Erythroblast (primary cell): ENCODE measurements at places on chromosomes 13 and 19.

DNA sequence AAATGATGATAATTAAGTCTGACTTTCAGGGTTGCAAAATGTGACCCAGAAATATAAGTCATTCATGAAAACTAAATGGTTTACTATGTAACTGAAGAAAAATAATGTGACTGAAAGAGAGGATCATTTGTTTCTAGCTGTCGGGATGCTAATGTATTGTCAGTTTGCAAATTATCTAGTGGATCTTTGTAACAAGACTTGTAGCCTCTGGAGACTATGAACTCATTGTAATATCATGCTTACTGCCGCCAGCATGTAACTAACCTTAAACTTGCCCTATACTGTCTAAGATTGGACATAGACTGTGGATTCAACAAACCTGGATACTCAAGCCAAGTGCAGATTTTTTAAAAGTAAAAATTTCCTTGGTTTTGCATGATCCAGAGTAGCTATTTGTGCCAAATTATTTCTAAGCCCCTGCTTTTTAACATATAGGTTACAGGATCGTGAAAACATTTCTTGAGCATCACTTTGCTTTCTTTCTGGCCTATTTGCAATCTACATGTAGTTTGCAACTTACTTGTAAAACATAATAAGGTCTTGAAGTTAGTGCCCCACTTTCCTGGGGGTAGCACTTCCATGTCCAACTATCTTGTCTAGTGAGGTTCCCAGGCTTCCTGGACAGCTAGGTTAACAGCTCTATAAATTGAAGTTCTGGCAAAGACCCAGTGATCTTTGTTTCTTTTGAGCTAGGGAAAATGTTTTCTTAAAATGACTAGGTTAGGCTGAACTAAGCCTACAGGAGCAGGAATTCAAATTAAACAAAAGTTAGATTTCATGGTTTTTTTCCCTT, 3.3 kb upstream of the POSTN start:
- no peak for DNase-seq

GRCh38 chr19:2337329-2337707, 8.8 kb downstream of the SPPL2B start:
- no peak for DNase-seq

- no peak for DNase-seq
These were observed 17.3 kb downstream of the RHPN2 start for GRCh38 chr19:33047422-33047821.

DNA sequence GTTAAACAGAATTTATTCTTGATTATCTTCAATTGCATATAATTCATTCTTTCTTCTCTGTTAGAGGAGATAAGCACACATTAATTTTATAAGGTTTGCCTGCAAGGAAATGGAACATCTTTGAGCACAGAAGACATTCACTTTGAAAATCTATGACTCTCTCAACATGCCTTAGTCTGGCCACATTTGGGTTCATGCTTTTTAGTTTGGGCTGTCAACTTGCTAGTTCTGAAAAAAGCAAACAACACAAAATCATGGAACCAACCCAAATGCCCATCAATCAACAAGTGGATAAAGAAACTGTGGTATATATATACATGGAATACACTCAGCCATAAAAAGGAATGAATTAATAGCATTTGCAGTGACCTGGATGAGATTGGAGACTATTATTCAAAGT, 71.5 kb downstream of the CYSLTR2 start:
- no peak for DNase-seq

- no peak for DNase-seq
These were observed 787.9 kb upstream of the KLHL1 start for GRCh38 chr13:70896136-70896535.

- DNase-seq: no peak
These were observed 592.0 kb upstream of the KLF12 start for GRCh38 chr13:74726206-74726605.

DNA sequence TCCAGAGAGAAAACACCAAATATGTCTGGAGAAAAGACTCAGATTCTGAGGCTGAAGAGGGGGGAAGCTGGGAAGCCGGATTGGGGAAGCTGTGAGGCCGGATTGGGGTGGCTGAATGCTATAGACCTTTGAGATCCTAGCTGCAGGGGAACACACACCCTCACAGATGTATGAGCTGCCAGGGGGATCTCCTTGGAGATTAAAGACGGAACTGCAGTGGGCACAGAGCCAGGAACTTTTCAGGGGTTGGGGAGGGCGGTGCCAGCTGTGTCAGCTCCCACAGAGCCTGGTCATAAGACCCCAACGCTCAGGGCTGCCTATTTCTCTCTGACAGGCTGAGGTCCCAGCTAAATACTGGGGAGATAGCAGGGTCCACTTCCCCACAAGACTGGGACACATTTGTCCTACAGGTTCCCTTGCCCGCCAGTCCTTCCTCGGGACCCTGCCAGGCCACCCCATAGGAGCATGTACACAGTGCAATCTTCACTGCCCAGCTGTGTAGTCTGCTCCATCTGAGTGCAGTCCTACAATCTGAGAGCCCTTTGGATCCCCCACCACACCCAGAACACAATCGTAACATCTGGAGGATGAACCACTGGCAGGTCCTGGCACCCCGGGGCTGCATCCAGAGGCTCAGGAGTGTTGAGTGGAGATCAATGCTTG, 1893.9 kb downstream of the PCDH9 start:
- DNase-seq: no peak

GRCh38 chr13:22121146-22121739, 450.4 kb downstream of the FGF9 start:
- no peak for DNase-seq

DNA sequence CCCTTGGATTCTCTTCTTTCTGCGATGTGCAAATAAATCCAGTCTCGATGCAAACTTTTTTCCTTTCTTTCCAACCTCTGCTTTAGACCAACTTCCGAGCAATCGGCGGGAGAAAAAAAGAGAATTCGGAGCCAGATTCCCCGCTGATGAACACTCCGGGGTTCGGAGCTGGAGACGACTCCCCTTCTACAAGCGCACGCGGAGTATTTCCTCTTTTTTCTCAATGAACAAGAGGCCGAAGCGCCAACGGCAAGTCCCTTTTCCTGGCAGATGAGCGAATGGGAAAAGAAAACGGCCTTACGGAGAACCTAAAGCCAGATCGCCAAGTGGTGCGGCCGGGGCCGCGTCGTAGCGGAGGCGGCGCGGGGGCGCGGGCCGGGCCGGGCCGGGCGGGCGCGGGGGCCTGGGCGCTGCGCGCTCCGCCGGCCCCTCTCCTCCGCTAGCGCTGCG, 250 bp downstream of the SPRY2 start:
- no peak for DNase-seq

DNA sequence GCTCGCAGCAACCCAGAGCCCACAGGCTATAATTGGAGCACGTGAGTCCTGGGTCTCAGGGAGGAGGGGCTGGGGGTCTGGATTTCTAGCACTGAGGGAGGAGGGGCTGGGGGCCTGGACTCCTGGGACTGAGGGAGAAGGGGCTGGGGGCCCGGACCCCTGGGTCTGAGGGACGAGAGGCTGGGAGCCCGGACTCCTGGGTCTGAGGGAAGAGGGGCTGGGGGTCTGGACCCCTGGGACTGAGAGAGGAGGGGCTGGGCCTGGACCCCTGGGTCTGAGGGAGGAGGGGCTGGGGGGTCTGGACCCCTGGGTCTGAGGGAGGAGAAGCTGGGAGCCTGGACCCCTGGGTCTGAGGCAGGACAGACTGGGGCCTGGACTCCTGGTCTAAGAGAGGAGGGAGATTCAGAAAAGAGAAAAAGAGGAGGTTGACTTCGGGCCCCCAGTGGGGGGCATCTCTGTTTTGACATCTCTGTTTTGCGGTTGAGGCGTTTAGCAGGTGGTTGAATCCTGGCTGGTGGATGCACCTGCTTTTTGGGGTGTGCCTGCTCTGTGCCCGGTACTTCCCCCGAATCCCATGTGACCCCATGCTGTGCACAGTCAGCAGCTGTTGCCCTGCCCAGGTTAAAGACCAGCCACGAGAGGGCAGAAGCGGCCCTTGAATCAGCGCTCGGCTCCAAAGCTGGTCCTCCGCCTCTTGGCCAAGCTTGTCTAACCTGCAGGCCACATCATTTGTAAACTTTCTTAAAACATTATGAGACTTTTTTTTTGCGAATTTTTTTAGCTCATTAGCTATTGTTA, 10.5 kb downstream of the PVR start:
- DNase-seq: peak; percentile 60
